ENCODE measurements at places on chromosomes 3 and 15.
A peak's percentile ranks its signal among the peaks of the same experiment; 100 is the strongest.

- DNase-seq: no peak
These were observed 151.9 kb upstream of the MCTP2 start for GRCh38 chr15:94079459-94079858.

- DNase-seq: no peak
These were observed 48.7 kb upstream of the LCTL start for GRCh38 chr15:66614456-66614855.

- DNase-seq: peak; percentile 61
These were observed 28.4 kb downstream of the CCDC12 start for GRCh38 chr3:46947981-46948791.

DNA sequence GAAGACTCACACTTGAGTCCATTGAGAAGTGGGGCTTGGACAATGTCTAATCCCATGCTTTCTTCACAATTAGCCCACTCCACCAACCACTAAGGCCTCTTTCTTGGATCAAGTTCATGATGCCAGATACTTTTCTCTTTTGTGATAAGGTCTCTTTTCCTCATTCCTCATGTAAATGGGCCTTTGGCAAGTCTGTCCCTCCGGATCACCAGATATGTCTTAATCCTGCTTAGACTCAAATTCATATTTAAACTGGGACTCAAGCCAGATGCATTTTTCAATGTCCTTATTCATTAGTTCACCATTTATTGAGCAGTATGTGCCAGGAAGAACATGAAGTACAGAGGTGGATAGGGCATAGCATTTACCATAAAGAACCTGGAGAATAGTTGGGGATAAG, 671.1 kb downstream of the TBL1XR1 start:
- no peak for DNase-seq

DNA sequence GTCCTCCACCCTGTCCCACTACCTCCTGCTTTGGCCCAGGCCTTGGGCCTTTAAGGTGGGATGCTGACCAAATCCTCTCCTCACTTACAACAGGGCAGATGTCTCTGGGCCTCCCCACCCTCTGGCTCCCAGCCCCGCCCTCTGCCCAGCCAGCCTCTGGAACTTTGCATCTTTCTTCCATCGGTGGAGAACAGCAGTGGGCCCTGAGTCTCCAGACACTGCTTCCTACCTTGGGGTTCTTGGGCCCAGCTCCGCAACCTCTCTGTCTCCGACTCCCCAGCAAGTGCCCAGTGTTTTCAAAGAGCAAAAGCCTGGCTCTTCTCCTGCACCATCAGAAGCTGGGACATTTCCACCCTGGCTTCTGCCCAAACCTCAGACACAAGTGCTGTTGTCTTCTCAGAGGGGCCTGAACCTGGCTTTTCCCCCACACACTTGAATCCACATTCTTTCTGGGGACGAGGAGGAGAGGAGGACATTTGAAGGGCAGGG, 33.1 kb downstream of the MRAS start:
- no peak for DNase-seq

DNA sequence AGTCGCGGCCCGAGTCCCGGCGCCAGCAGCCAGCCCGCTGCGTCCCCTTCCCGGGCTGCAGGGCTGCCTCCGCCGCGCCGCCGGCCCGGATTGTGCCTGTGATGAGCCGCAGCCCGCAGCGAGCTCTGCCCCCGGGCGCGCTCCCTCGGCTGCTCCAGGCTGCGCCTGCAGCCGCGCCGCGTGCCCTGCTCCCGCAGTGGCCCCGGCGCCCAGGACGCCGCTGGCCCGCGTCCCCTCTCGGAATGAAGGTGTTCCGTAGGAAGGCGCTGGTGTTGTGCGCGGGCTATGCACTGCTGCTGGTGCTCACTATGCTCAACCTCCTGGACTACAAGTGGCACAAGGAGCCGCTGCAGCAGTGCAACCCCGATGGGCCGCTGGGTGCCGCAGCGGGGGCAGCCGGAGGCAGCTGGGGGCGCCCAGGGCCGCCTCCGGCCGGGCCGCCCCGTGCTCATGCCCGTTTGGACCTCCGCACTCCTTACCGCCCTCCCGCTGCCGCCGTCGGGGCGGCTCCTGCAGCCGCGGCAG, 1.2 kb downstream of the CHST2 start:
- DNase-seq: peak; percentile 14

- DNase-seq: no peak
These were observed 47.6 kb downstream of the ANKRD28 start for GRCh38 chr3:15750143-15750542.

- DNase-seq: no peak
These were observed 237.2 kb upstream of the DPH6 start for GRCh38 chr15:35783203-35783602.

GRCh38 chr3:47746264-47746663, 35.4 kb downstream of the SMARCC1 start:
- no peak for DNase-seq

- DNase-seq: no peak
These were observed 51.6 kb upstream of the C15orf39 start for GRCh38 chr15:75149867-75150709.

GRCh38 chr15:59138243-59138642, 33.3 kb downstream of the CCNB2 start:
- peak; percentile 45 for DNase-seq

DNA sequence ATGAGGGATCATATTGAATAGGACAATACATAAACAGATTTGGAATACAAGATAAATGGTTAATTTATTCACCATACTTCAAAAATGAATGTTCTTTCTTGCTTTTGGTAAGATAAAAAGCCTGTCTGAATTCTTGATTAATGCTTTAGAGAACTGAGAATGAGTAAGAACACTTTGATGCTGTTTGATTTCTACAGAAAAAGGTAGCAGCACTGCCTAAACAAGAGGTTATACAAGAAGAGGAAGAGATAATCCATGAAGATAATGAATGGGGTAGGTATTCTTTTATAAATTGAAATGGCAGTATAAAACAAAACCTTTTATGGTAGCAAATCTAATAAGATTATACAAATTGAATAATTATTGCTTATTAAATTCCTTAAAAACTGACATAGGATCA, 15.3 kb downstream of the UBA5 start:
- no peak for DNase-seq

DNA sequence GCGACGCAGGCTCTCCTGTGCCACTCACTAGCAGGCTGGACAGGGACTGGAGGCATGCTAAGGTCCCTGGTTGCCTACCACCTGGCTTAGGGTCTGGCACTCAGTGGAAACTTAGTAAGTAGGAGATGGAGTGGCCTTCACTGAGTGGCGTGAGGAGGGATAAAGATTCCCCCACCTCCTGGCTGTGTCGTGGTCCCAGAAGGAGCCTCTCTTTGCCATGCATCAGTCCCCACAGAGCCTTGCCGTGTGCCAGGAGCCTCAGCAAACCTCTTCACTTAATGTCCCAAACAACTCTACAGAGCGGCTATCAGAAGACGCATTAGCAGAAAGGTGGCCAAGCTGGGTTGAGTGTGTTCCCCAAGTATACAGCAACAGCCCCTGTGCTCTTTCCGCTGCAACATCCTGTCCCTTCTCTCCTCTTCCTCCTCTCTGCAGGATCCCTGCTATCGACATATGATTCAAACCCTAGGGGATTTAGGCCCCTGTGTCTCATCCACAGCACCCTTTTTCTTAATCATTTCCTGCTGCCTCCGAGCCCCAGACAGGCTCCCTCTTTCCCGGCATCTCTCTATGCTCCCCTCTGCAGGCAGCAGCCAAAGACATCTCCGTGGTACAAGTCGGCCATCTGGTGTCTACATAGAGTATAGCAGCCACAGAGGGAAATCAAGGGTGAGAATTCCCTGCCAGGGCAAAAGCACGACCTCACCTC, 66.7 kb downstream of the SLC6A1 start:
- DNase-seq: no peak

DNA sequence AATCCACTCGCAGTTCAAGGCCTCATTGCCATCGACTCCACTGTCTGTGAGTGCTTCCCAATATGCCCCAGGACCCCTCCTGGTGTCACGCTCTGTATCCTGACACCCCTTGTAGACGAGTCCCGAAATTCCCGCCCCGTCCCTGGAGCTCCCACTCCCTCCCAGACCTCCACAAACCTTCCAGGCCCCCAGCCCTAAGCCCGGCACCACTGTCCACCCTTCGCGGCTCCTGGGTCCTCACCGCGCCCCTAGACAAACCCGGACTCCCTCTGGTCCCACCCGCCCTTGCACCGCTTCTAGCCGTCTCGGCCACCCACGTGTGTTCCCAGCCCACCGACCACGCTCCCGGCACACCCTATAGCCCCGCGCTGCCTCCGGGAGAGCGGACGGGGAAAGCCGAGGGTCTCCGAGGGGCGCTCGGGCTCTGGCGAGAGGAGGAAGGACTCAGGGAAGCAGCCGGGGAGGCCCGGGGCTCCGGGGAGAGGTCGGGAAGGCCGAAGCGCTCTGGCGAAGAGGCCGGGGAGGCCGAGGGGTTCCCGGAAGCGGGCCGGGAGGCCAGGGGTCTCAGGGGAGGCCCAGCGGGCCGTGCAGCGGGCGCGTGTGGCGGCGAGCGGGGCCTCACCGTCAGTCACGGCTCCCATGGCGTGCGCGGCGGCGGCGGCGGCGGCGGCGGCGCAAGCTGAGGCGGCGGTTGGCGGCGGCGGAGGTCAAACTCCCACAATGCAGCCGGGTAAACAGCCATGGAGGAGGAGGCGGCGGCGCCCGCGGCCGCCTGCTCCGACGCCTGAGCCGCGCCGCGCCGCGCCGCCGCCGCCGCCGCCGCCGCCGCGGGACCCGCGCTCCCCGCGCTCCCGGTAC, at the start of the genes ATXN7 and THOC7:
Gene ATXN7 (plus strand): TSS at position 718 of the 858 bp plus-strand sequence. CDS start 48,732 bp downstream, outside the sequence.
Gene THOC7 (minus strand): TSS at position 656 of the 858 bp plus-strand sequence. CDS start 15 bp downstream, at position 641.
- DNase-seq: peak; percentile 60

GRCh38 chr3:189160519-189161309, 11.1 kb upstream of the TPRG1 start:
- DNase-seq: no peak

DNA sequence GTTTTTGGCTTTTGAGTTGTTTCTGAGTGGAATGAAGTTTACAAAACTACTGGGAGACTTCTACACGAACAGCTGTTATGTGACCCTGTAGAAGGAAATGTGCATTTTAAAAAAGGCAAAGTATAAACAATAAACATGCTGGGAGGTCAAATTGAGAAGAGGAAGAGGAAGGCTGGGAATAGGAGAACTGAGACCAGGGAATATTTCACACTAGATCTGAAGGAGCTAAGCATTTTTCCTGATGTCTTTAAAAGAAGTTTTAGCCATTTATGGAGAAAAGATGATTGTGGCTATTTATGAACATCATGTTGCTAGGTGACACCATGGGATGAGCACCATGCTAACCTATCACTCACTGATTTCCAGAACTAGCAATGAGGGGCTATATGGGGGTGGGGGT, 76.3 kb upstream of the FAM98B start:
- DNase-seq: no peak
